ENCODE measurements at places on chromosomes 12 and 14. TPM values are rescaled to one million over a fixed set of nuclear protein-coding genes. Genes with fewer than 3 reads are reported as not detected.

GRCh38 chr14:80419345-80419744 lies 208.0 kb upstream of the DIO2 start:
- no peak for DNase-seq

DNA sequence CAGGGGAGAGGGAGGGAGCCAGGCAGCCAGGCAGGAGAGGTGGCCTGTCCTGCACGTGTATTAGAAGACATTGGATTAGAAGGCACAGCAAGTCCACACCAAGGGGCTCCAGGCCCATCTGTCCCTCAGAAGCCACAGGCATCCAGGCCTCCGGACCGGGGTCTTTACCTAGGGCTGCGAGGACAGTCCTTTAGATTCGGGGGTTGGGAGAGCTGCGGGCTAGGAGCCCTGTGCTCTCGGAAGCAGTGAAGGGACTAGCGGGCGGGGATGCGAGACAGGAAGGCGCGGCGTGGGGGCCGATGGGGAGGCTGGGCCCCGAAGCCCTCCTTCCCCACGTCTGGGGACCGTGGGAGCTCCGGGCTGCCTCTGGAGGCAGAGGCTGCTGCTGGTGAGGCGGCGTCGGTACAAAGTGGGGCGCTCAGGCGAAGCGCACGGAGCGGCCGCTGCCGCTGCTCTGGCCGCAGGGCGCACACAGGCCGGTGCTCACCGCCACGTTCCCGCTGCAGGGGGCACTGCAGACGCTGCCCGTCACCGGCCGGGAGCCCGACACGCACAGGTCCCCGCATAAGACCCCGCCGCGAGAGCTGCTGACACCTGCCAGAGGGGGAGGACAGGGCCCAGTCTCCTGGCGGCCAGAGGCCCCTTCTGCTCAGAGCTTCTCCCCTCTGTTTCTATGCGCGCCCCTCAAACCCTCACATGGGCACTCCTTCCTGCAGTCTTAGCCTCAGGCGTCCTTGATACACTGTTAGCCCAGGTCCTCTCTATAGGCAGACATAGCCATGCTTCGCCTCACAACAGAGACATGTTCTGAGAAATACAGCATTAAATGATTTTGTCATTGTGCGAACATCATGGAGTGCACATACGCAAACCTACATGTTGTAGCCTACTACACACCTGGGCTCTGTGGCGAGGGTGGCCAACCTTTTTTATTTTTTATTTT lies 17.3 kb downstream of the KRT7 start:
- DNase-seq = no peak

DNA sequence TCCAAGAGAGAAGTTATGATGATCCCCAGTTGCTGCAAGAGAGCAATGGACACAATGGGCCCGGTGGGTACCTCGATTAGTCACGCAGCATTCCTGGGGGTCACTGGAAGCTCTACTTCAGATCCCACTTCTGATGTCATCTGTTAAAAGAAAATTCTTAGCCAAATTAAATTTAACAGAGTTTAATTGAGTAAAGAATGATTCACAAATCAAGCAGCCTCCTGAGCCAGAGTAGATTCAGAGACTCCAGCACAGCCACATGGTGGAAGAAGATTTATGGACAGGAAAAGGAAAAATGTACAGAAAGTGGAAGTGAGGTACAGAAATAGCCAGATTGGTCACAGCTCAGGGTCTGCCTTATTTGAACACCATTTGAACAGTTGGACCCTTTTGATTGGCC lies 107.5 kb downstream of the SPTSSA start:
- DNase-seq = no peak

- no peak for DNase-seq
Measured at GRCh38 chr12:131826097-131826928, 1.9 kb upstream of the MMP17 start.

BMAL2 gene
- 1.7 TPM for total RNA-seq

All from omental fat pad (tissue), 4 donors.